ENCODE measurements at places on chromosomes 4 and X. TPM values are rescaled to one million over a fixed set of nuclear protein-coding genes. Genes with fewer than 3 reads are reported as not detected.

Gene CTAG1A
- total RNA-seq, result not detected

Gene DCHS2
- total RNA-seq, result 0.19 TPM

Gene GPR82
- total RNA-seq, result not detected

Gene FANCB
- 2.6 TPM for total RNA-seq

Gene CT45A5
- not detected for total RNA-seq

Gene CTAG2
- not detected for total RNA-seq

Gene FAM156B
- 7.8 TPM for total RNA-seq

Gene UCP1
- not detected for total RNA-seq

Gene PF4V1
- not detected for total RNA-seq

Gene C1QTNF7
- total RNA-seq, result not detected

Gene PASD1
- not detected for total RNA-seq

Gene CLDN22
- 0.10 TPM for total RNA-seq

Gene LIMCH1
- 53.1 TPM for total RNA-seq

Gene ARFIP1
- 35.8 TPM for total RNA-seq

Gene PPA2
- 62.6 TPM for total RNA-seq

Gene TRO
- 4.5 TPM for total RNA-seq

Gene CCSER1
- 2.6 TPM for total RNA-seq

Gene IL3RA
- 22.4 TPM for total RNA-seq
